Sigmoid colon (tissue), 7 donors: ENCODE measurements at places on chromosomes 5 and 9. TPM values are rescaled to one million over a fixed set of nuclear protein-coding genes. Genes with fewer than 3 reads are reported as not detected.

Gene C5orf52
- not detected for total RNA-seq

Gene MLANA
- not detected for total RNA-seq

Gene FKTN
- total RNA-seq = 13.9 TPM

Gene SCGB3A2
- not detected for total RNA-seq

Gene TICAM2
- total RNA-seq = 0.99 TPM

Gene CAMLG
- 60.5 TPM for total RNA-seq

Gene SPAG8
- total RNA-seq = 2.3 TPM

Gene GABRB2
- 0.28 TPM for total RNA-seq

Gene MYOZ3
- 0.55 TPM for total RNA-seq

Gene TXNDC8
- not detected for total RNA-seq

Gene ZBTB26
- 11.1 TPM for total RNA-seq

Gene MCTP1
- 12.5 TPM for total RNA-seq

Gene NMUR2
- not detected for total RNA-seq

Gene TMEM161B
- 15.0 TPM for total RNA-seq

Gene NPR2
- total RNA-seq = 20.3 TPM

Gene FBXW2
- 61.8 TPM for total RNA-seq

Gene TEX48
- not detected for total RNA-seq

Gene CYSRT1
- total RNA-seq = 0.33 TPM

Gene OGN
- total RNA-seq = 56.1 TPM

Gene PRRC1
- 28.1 TPM for total RNA-seq

Gene IRX1
- not detected for total RNA-seq

Gene TPPP
- total RNA-seq = 8.1 TPM

Gene PPP3R2
- total RNA-seq = not detected

Gene BHMT2
- 15.1 TPM for total RNA-seq

Gene UBQLN1
- 113 TPM for total RNA-seq
